ENCODE measurements at places on chromosomes 12 and 14.

GRCh38 chr14:91048265-91048664 lies 12.2 kb downstream of the RPS6KA5 start:
- DNase-seq = no peak

DNA sequence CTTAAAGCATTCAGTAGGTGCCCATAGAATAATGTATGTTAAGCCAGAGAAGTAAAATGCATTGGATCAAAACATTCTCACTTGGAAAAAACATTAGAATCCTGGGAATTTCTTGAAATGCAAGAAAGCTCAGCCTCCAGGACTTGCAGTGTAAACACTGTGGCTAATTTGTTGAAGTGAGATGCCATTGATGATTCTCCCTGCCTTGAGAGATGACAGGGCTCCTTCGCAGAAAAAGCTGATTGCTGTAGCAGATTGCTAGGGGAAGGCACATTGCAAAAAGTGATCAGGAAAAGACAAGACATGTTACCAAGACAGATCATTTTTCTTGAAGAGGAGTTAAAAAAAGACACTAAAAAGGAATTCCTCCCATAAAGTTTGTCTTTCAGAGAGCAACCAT lies 204.2 kb upstream of the HMGA2 start:
- DNase-seq = no peak

DNA sequence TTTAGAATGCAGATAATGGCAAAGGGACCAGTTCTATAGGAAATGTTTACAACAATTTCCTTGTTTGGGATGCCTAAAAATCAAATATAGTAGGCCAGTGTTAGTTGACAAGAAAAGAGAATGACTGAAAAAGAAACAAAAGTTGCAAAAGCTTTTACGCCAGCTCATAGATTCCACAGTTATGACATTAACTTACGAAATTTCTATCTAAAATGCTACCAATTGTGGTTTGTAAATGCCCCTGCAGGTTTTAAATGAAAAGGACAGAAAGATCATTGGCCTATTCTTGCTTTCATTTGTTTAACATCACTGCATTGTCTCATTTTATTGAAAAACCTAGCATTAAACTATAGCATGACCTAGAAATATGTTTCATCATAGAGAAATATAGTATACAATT lies 345.8 kb downstream of the CCDC91 start:
- DNase-seq = no peak

DNA sequence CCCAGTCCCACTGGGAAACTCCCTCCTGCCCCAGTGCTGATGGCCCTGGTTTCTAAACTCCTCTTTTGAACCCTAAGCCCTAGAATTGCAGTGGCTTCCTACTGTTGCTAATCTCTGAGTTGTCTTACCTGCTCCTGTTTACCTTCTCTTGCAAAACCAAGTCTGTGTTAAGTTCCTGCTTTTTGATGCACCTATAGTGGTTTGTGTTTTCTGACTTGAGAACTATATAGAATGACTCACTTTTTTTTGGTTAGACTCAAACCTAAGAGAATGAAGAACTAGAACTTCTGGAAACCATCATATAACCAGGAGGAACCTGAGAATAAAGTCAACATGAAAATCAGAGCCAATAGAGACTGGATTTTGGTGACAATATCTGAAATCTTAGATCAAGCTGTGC lies 5.5 kb upstream of the GAS2L3 start:
- DNase-seq = no peak

DNA sequence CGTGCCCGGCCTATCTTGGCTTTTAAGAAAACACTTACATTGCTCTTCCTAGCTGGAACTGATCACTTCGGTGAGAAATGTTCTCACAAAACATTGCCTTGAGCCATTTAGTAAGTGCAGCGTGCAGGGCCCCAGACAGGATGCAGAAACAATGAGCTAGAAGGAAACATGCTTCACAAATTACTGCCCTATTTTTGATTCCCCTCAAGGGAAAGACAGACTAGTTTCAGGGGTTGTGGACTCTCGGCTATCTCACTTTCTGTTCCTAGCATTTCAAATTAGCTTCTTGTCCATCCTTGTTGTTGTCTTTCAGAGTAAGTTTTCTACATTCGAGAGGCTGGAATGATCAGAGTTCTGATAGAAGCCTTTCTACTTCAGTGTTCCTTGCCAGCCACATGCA lies 21.6 kb downstream of the TGFB3 start:
- no peak for DNase-seq

DNA sequence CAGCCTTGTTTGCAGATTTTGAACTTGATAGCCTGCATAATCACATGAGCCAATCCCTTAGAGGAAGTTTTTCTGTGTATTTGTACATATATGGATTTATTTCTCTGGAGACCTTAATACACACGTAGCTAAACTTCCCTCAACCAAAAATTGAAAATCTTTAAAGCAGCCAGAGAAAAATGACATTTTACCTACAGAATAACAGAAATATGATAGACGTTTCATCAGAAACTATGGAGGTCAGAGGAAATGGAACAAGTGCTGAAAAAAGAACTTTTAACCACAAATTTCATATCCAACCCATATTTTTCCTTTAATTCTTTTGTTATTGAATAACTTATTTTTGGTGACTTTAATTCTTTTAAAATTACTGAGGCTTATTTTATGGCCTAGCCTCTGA lies 177.7 kb downstream of the CCDC91 start:
- DNase-seq = no peak

DNA sequence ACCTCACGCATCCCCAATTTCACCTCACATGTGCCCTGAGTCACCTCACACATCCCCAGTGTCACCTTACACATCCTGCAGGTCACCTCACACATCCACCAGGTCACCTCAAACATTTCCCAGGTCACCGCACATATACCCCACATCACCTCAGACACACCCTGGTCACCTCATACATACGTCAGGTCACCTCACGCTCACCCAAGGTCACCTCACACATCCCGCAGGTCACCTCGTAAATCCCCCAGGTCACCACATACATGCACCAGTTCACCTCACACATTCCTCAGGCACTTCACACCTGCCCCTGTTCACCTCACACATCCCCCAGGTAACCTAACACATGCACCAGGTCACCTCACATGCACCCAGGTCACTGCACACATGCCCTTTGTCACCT lies 864.0 kb downstream of the TMEM121 start:
- no peak for DNase-seq

- no peak for DNase-seq
Measured at GRCh38 chr14:88551980-88552431, 2.8 kb downstream of the PTPN21 start.

- no peak for DNase-seq
Measured at GRCh38 chr12:78088391-78088832, 257.7 kb downstream of the NAV3 start.

- no peak for DNase-seq
Measured at GRCh38 chr12:132866251-132866828, 21.1 kb downstream of the CHFR start.

DNA sequence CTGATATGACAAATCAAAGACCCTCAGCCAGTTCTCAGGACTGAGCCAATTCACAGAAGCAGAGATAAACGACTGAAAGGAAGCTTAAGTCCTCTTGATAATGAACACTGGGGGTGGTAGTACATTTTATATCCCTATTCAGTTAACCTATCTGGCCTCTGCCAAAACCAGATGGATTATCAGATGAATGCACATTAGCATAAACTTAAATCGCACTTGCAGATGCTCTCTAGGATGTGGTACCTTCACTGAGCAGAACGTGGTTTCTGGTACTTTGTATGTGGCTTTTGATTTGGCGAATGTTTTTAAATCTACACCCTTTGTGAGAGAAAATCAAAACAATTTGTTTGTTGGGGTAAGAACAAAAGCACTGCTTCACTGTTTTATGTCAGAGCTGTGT lies 21.1 kb upstream of the TAS2R14 start:
- no peak for DNase-seq

- no peak for DNase-seq
Measured at GRCh38 chr12:71476513-71476912, 36.9 kb downstream of the LGR5 start.

- DNase-seq = no peak
Measured at GRCh38 chr12:114993165-114993564, 309.2 kb upstream of the TBX3 start.

DNA sequence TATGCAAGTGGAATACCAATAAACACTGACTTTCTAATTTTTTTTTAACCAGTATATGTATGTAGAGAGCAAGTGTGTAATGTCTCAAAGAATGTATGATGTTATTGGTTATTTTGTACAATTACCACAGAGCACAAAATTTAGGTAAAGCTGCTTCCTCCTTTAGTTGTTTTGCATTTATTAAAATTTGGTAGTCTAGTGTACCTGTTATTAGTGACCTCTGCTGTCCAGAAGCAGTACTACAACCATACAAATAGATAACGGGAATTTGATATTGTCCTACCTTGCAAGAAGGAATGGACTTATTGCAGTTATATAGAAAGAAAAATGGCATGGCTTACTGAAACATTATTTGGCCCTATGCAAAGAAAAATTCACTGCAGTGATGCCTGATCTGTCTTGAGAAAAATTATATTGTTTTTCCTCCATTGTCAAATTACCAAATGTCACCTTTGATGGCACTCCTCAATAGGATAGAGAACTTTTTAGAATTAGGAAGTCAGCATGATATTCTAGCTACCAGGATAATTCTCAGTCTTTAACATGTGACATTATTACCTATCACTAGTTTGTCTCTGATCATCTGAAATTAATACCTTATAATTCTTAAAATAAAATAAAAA lies 153.9 kb upstream of the RMST start:
- no peak for DNase-seq

DNA sequence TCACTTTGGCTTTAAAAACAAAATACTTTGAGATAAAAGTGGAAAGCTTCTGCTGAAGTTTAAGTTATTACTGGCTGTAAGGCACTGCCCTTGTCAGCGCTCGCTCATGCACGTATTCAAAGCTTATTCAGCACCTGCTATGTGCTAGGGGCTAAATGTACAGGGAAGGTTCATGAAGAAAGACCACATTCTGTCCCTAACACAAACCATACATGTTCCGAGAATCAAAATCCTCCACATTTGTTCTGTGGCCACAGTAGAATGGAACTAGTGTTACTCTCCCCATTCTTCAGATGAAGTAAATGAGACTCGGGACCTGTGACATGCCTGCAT lies 33.8 kb upstream of the GPR68 start:
- no peak for DNase-seq

DNA sequence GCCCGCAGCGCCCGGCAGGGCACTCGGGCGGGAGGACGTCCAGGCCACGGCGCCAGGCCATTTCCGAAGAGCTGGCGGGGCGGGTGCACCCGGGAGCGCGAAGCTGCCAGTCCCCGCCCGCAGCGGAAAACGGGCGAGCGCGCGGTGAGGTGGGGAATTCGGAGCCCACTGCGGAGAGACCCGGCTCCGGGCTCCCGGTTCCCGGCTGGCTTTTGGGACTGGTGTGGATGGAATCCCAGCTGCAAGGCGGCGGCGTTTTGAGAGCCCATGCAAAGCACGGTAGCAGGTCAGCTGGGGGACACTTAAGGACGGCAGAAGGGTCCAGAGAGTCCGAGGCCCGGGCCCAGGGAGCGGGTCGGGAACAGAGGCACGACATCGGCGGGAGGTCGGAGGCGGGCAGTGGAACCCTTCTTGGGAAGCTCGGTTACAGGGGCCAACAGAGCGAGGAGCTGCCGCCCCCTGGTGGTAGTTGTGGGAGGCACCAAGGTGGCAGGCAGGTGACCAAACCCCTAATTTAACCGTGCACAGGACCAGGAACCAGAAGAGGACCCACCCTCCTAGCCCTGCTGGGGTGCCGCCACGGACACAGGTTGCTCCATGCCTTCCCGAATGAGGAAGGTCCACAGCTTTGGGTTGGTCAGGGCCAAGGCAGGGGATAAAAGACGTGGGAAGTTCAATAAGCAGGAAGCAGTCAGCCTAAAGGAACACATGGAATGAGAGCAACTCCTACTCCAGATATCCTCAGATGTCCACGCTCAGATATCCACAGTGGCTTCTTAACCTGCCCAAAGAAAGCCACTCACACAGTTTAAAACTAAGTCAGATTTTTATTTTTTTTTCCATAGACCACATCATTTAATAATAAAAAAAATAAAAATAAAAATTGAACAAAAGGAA lies 685 bp upstream of the CDH24 start:
- DNase-seq = no peak

DNA sequence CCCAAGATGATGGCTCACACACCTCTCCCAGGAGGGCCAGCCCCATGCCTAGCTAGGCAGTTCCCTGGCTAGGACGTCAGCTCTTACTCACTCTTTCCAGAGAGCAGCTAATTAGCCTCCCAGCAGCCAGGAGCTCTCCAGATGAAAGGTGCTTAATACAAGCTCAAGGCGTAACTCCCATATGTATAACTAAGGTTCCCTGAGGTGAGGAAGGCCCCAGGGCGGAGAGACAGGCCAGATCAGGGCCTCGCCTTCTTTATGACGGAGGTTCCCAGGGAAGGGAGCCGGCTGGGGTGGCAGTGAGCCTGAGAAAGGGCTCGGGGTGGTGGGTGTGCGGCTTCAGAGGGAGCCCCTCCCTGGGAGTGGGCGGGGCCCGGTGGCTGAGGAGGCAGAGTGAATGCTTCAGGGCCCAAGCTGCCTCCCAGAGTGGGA lies 26.4 kb upstream of the ZFP36L1 start:
- no peak for DNase-seq

GRCh38 chr12:132373901-132374611 lies 44.7 kb upstream of the GALNT9 start:
- DNase-seq = no peak

DNA sequence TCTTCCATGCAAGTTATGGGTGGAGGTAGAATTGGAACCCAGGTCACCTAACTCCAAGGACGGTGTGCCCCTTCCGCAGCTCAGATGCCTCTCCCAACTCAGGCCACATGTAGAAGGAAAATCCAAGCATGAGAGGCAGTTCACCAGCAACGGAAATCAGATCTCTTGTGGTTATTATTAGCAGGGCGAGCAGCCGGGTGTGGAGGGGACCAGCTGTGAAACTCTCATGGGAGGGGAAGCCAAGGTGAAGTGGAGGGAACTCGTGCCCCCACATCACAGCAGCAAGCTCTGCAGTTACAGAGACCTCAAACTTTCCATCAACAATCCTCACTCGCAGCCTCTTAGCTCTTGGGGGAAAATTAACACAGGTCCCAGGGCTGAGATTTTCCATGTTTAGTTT lies 79.7 kb downstream of the KSR2 start:
- DNase-seq = no peak

DNA sequence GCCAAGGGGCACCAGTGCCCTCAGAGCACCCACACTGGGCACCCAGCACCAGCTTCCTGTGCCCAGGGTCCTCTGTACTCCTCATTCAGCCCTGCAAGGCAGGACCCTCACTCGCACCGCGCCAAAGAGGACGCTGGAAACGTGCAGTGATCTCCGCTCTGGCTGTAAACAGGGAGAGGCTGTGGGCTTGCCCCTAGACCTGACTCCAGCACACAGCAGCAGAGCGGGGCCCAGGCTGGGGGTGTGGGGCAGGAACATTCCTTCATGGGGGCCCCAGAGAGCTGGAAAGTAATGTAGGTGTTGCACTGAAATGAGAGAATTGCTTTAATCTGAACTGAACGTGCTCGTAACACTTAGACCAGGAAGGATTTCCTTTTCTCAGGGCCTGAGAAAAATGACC lies 5.0 kb upstream of the BRF1 start:
- DNase-seq = no peak

GRCh38 chr12:62472472-62472871 lies 5.8 kb downstream of the MON2 start:
- no peak for DNase-seq

GRCh38 chr12:54373649-54374561 lies 9.6 kb upstream of the GPR84 start:
- DNase-seq = peak; percentile 14

- DNase-seq = no peak
Measured at GRCh38 chr12:7581625-7582024, 78.0 kb upstream of the CD163 start.

Measured in NK-92 treated with Interleukin-12 subunit alpha and Interleukin-12 subunit beta, amount 100 ng/mL, for 24 hours (cell line).